Small intestine (tissue), 16 donors: ENCODE measurements at places on chromosomes 7 and 10.

GRCh38 chr10:103554488-103555324 lies 61.2 kb downstream of the NEURL1 start:
- peak; percentile 57 for DNase-seq

DNA sequence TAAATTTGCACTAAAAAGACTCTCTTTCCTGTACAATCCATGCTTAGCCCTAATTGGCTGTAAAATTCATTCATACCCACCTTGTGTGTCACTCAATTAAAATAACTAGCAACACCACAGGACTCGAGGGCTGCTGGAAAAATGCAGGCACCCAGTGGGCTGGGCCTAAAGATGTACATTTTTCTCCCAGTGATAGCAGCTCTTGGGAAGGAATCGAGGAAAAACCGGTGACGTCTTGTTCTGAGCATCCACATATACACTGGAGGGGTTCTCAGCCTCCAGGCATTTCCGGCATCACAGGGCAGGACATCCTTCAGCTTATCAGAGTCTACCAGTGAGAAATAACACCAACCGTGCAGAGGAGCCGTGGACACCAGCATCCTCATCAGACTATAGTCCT lies 85.8 kb upstream of the PITRM1 start:
- no peak for DNase-seq

DNA sequence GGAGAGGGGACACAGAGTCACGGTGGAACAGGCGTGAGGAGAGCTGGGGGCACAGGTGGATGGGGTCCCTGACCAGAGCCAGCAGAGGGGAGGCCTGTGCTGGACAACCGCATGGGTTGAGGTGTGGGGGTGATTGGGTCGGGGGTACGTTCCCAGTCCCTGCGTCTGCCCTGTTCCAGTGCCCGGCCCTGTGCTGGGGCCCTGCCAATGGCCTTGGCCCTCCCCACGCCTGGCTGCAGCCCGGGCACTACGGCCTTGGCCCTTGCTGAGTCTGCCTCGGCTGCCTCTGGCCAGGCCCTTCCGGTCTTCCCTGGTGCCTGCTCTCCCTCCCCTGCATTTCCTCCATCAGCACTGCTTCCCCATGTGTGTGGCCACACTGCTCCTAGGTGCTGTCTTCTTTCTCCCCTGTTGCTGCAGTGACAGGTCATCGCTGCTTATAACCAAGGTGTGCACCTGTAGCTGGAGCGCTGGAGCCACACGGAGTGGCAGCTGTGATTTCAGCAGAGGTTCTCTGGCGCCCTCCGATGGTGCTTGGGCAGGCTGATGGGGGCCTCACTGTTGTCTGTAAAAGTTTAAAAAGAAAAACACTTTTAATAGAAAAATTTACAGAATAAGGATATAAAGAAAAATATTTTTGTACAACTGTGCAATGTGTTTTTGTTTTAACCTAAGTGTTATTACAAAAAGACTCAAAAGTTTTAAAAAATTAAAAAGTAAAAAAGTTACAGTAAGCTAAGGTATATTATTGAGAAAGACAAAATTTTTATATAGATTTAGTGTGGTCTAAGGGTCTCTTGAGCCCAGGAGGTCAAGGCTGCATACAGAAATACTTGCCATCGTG lies 45.2 kb upstream of the BHLHA15 start:
- peak; percentile 69 for DNase-seq

DNA sequence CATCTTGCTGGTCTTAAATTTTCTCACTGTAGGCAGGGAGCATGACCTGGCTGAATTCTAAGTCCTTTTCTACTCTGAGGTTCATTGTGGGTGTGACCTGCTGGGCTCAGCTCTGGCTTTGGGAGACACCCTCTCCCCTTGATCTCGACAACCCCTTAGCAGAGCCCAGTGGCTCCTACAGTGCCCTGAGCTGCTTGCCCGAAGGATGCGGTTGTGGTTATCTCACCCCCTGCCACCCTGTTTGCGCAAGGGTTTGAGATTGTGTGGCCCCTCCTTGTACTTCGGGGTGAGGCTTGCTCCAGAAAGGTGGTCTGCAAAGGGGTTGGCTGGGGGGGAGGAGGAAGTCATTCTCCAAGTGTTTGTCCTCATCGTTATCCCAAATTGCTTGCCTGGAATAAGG lies 55.3 kb downstream of the TCF7L2 start:
- no peak for DNase-seq

- DNase-seq = no peak
Measured at GRCh38 chr10:117762819-117763172, 220.2 kb downstream of the EMX2 start.

DNA sequence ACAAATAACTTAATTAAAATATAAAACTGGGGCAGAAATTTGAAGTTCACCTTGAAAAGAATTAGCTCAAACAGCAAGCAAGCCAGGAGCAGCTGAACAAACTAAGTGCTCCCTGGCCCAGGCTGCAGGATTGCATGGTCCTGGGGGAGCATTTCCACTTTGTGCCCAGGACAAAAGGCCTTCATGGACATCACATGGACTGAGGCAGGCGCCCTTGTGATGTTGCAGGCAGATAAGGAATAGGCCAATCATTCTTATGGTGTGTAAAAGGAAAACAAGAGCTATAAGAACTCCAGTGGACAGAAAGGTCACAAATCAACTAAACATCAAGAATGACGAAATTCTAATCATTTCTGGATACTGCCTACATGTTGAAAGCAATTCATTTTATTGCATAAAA lies 17.5 kb upstream of the TECTB start:
- DNase-seq = no peak

DNA sequence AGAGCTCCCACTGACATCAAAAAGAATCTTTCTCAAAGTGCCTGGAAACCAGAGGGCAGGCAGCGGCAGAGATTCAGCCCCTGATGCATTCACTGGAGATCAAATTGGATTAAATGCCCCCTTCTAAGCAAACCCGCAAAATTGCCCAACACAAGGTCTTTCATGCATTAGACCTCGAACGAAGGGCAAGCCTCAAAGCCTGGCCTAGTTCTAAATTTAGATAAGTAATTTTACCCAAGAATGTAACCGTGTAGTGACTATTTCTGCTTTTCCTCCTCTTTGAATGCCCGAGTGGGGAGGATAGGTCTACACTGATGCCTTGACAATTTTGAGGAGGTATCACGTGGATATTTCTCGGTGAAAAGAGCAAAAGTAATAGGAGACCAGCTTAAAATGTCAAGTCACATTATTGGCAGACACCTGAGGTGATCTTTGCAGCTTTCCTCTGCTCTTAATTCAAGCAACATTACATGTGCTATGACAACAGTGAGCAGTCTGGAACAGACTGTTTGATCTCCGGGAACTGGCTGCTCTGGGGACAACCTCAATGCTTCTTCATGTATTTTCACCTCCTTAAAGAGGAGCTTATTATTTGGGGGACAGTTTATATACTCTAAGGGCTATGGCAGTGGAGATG lies 1263.5 kb upstream of the AUTS2 start:
- no peak for DNase-seq

DNA sequence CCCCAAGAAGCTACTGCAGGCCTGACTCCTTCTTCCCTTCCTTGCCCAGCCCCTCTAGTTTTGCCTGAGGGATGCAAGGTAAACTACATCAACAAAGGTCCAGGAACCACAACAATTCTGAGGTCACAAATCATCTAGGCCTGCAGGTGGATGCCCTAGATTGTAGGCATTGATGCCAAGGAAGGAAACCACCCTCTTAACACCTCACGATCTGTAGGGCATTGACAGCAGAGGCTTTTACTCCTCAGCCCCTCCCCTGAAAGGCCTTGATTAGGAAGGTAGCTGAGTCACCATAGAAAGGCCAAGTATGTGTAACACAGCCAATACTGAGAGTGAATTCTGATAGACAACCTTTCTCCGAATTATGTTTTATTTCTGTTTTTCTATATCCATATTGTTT lies 46.7 kb upstream of the FAM3C start:
- DNase-seq = peak; percentile 28

- no peak for DNase-seq
Measured at GRCh38 chr10:114176511-114176910, 2.5 kb upstream of the CCDC186 start.

GRCh38 chr7:1922071-1922869 lies 252.2 kb downstream of the ELFN1 start:
- no peak for DNase-seq

GRCh38 chr7:94971051-94971867 lies 63.9 kb downstream of the PPP1R9A start:
- DNase-seq = peak; percentile 18

DNA sequence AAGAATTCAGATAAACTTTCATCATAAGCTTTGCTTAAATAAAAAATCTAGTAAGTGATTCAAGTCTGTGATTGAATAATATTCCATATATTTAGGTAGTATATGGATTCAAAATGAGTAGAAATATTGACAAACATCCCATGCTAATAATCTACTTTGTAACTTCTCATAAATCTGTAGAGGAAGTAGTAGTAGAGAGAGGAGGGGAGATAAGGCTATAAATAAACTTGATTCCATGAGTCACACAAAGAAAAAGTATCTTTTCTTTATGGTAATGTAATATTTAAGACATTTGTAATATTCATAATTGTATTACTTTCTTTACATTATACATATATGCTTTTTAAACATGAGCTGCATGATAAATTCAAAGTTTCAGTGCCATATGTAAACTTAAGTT lies 25.6 kb upstream of the CD36 start:
- no peak for DNase-seq

GRCh38 chr7:73700069-73700423 lies 16.6 kb downstream of the BUD23 start:
- no peak for DNase-seq

DNA sequence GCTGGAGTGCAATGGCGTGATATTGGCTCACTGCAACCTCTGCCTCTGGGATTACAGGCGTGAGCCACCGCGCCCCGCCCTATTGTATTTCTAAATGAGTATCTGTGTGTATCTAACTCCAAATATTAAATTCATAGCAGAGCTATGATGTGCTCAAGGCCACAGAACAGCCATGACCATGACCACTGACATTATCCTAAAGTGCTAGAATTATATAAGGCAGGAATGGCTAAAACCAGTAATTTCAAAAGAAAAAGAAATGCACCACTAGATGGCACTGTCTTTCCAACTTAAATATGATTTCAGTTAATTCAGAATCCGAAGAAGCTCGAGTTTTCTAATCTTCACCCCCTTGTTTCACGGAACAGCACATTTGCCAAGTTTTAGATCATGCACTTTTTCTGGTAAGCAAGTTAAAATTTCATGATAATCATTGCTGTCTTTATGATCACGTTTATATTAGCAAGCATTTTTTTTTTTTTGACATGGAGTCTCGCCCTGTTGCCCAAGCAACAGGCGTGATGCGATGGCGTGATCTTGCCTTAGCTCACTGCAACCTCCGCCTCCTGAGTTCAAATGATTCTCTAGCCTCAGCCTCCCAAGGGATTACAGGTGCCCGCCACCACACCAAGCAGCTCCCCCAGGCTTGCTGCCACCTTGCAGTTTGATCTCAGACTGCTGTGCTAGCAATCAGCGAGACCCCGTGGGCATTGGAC lies 65.3 kb downstream of the OR13A1 start:
- DNase-seq = peak; percentile 37

DNA sequence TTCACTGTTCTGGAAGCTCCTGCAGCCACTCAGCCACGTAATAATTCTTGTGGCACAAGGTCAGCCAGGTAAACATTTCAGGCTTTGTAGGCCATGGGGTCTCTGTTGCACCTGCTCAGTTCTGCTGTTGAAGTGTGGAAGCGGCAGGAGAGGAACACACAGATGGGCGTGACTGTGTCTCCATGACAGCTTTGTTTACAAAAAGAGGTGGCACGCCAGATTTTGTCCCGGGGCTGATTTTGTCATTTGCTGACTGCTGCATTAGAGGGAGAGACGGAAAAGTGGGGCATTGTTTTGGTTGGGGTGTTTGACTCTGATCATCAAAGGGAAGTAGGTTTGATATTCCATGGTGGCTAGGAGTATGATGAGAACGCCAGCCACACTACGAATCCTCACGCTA lies 103.1 kb downstream of the PRKAG2 start:
- no peak for DNase-seq

DNA sequence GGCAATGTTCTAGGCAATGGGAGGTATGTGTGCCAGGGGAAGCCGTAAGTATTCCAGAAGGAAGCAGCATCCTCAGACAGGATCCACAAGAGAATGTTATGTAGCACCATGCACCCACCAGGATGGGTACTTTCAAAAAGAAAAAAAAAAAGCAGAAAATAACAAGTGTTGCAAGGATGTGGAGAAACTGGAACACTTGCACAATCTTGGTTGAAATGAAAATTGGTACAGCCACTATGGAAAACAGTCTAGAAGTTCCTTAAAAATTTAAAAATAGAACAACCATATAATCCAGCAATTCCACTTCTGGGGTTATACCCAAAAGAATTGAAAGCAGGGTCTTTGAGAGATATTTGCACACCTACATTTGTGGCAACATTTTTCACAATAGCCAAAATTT lies 20.2 kb downstream of the C10orf71 start:
- DNase-seq = no peak

- no peak for DNase-seq
Measured at GRCh38 chr7:118872568-118872967, 648.1 kb downstream of the ANKRD7 start.

- no peak for DNase-seq
Measured at GRCh38 chr7:83484266-83484665, 164.7 kb downstream of the SEMA3E start.

GRCh38 chr10:125125951-125126735 lies 34.2 kb downstream of the CTBP2 start:
- no peak for DNase-seq

DNA sequence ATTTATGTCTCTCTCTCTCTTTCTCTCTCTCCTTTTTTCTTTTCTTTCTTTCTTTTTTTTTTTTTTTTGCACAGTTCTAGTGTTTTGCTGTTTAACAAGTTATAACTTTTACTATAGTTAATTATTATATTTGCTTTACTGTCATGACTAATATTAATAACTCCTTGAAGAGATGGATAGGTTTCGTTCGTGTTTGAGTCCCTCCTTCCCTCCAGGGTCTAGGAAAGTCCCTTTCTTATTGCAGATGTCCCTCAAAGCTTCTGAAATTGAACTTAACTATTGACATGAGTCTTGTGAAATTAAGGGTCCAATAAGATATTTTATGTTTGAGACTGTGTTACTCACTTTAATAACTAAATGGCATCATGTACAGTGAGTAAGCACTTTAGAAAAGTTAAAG lies 131.4 kb downstream of the PLXDC2 start:
- DNase-seq = no peak

DNA sequence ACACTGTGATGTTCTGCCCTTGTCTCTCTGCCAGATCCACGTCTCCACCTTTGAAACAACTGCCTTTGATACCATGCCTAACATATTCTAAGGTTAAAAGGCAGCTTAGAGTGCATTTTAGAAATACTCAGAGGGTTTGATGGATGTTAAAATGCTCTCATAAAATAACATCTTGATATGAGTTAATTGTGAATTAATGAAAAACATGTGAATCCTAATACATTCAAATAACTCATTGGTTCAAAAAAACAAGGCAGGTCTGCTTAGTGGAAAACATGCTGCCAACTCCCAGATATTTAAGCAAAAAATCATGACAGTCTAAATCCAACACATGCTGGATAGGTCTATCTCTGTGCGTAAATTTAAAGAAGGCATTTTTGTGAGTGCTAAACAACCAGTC lies 291.8 kb downstream of the AHR start:
- DNase-seq = no peak

GRCh38 chr7:69276011-69276729 lies 322.1 kb upstream of the AUTS2 start:
- no peak for DNase-seq

- no peak for DNase-seq
Measured at GRCh38 chr10:58918887-58919286, 257.6 kb upstream of the PHYHIPL start.
